ENCODE measurements at places on chromosomes 16 and 17.

- DNase-seq: no peak
These were observed 109.6 kb upstream of the CDH5 start for GRCh38 chr16:66256919-66257318.

GRCh38 chr16:4358831-4359561 is 7.9 kb upstream of the PAM16 start:
- DNase-seq: no peak

- DNase-seq: no peak
These were observed 598 bp downstream of the INPP5K start for GRCh38 chr17:1515640-1516387.

DNA sequence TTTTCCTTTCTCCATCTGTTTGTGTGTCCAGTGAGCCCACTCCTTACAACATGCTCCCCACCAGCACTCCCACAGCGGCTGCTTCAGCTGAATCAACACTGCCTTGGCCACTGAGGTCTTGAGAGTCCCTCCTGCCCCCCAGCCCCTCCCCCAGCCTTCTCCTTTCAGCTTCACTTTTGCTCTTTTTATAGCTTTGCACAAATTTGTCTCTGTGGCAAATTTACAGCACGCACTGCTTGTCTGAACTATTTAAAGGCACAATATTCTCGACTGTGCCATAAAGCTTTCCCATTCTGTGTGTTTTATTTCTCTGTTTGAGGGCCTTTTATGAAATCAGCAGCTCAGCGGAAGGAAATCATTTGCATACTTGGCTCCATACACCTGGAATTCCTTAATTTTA is 579.3 kb downstream of the TOX3 start:
- no peak for DNase-seq

DNA sequence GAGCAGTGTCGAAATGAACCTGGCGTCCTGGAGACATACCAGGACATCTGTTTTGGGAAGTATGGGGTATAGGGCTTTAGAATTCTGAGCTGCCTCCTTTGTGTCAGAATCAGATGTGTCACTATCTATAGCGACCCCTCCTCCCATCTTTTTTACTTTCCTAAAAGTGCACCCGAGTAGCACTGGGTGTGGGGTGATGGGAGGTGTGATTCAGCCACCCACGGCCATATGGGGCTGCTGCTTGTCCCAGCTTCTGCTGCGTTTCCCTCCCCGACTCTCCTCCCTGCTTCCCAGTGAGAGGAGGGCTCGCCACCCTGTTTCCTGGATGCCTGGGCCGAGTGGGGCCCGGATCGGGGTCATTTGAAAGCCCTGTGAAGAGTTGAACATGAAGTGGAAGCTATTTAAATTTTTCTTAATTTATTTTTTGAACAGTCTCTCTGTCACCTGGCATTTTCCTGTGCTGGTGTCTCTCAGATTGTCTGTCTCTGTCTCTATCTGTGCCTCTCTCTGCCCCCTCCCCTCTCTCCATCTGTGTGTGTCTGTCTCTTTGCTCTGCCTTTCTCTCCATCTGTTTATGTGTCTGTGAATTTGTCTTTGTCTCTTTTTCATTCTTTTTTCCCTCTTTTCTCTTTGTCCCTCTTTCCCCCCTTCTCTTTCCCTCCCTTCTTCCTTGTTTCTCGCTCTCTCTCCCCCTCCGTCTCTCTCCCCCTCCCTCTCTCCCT is 638.8 kb upstream of the EEF2KMT start:
- DNase-seq: no peak

- DNase-seq: no peak
These were observed 774.0 kb upstream of the RBFOX1 start for GRCh38 chr16:6558661-6559060.

DNA sequence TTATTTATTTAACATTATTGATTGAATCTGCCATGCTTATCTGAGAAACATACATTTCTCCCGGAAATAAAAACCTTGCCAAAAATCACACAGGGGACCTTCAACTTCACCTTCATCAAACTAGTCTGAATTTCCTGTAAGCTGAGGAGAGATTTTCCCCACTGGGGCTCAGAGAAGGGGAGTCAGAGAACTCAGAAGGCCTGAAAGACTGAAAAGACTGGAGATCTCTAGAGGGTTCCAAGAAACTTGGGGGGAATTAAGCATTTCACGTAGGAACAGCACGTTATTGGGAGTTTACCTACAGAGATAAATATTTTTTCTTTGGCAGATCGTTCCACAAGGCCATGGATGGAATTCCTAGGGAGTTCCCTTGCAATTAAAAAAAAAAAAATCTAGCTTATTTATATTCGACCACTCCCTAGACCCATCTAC is 528 bp upstream of the NOL11 start:
- DNase-seq: no peak

GRCh38 chr16:2516391-2517240 is 2.9 kb downstream of the ATP6V0C start:
- DNase-seq: no peak

- peak; percentile 70 for DNase-seq
These were observed at the start of gene OTOP3 for GRCh38 chr17:74935585-74936469. OTOP3 (plus strand) TSS chr17:74935898; CDS start chr17:74935922, 24 bp downstream.

GRCh38 chr17:3944485-3945388 is 19.5 kb downstream of the ATP2A3 start:
- DNase-seq: no peak

- DNase-seq: no peak
These were observed 183.4 kb downstream of the IRX3 start for GRCh38 chr16:54102888-54103866.

DNA sequence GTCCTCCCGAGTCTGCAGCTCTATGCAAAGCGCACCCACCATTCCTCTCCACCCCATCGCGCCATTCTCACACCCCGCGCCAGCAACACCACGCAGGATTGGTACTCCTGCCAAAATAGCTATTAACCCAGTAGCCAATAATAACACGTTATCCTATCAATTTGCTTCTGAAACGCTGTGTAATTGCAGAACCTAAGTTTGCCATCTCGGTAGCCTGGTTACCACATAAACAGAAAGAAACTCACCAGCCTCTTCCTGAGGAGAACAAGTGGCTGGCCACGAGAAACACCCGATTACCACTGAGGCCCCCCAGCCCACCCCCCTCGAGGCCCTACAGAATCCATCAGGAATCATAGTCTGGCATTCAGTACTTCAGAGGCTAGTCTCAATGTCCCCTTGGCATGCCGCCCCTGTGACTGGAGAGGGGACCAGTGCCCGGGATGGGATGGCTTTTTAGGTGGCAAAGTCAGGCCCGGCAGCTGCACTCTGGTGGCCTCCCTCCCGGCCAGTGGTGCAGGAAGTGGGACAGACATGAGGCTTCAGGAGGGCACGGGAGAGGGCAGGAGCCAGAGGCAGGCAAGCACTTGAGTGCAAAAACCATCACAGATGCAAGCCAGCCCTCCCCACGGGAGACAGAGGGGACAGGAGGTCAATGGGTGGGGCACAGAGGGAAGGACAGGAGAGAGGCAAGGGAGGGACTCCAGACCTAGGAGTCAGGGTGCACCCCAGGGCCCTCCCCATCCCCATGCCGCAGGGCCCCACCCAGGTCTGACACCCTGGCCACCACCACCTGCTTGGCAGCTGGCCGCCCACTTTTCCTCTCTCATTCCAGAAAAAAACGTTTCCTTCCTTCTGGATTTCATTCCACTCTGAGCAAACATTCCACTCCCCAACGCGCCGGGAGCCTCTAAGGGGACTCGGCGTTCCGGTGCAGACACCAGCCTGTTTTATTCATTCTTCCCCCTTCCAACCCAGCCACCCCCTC is 192.5 kb downstream of the ZNF423 start:
- no peak for DNase-seq

DNA sequence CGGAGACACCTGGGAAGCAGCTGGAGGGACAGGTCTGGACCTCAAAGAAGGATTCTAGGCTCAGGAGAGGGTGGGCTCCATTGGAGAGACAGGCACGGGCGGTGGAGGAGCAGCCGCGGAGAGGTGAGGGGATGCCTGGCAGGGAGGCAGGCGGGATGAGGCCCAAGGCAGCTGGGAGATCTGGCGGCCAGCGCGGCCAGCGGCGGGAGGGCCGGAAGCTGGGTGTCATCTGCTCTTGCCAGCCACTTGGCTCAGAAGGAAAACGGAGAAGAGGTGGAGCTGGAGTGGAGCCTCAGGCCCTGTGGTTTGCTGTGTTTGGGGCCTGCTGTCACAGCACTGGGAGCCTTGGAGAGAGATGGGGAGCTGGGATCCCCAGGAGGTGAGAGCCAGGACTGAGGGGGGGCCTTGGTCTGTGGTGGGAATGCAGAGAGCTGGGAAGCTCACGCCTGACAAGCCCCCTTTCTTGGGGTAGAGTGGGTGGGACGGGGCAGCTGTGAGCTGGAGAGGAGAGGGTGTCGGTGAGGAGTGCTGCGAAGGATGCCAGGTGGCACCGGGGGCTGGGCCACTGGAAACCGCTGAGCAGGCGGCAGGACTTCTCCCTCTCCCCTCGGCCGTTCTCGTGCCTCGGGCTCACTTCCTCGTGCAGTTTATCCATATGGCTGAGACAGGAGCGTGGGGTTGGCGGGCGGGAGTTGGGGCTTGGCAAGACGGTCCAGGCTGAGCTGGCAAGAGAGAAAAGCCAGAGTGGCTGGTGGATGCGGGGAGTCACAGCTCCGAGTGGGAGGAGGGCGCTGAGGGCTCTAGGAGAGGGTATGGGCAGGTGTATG is 8.0 kb downstream of the TBC1D24 start:
- DNase-seq: peak; percentile 64

- no peak for DNase-seq
These were observed 16.4 kb upstream of the RBFOX3 start for GRCh38 chr17:79627184-79627765.

- DNase-seq: no peak
These were observed 74.1 kb downstream of the SOCS1 start for GRCh38 chr16:11181899-11182279.

- no peak for DNase-seq
These were observed 863 bp downstream of the LIMD2 start for GRCh38 chr17:63698886-63699637.

DNA sequence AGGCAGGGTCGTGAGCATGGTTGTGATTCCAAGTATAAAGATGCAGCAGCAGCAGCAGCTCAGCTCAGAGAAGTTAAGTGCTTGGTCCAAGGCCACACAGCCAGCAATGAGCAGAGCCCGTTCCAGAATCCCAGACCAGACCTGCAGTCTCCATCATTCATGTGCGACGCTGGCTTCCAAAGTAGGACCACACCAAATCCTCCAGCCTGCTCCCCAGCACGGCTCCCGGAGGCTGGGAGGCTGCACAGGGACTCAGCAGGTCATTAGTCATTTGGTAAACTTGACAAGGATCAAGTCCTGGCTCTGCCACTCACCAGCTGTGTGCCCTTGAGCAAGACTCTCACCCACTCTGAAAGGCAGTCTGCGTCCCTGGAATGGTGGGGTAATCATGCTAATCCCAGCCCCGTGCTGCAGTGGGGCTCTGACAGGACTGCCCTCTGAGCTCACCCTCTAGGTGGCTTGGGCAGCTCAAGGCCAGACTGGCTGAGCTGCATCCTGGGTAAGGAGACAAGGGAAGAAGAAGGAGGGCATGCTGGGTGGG is 95.1 kb upstream of the TMEM132E start:
- DNase-seq: no peak

- no peak for DNase-seq
These were observed 3.4 kb downstream of the DHX58 start for GRCh38 chr17:42109086-42109485.

- no peak for DNase-seq
These were observed 4.3 kb upstream of the LIMD2 start for GRCh38 chr17:63704259-63704576.

DNA sequence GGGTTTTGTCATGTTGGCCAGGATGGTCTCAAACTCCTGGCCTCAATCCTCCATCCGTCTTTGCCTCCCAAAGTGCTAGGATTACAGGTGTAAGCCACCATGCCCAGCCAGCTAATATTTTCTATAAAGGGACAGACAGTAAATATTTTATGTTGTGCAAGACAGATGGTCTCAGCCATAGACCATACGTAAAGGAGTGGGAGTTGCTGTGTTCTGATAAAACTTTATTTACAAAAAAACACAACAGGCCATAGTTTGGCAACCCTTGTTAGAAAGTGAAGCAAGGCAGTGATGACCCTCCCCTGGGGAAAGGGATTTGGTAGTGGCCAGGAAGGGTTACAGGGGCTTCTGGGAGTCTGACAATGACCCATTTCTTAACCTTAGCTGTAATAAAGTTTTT is 119.7 kb downstream of the GSG1L start:
- DNase-seq: no peak

DNA sequence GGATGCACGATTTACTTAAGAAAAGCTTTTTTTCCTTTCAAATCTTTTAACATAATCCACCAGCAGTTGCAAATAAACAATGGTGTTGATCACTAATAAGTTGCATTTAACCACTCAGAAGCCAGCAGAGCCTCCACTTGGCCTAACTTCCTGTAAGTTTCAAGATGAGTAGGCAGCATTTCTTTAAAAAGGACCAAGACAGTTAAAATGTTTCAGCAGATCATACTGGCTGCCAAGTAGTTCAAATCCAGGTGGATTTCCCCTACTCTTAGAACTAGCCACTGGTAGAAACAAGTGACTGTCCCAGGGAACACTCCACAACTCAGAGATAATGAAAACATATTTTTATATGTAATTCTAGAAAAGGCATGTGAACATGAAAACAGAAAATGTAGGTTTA is 17.0 kb upstream of the RFFL start:
- no peak for DNase-seq

DNA sequence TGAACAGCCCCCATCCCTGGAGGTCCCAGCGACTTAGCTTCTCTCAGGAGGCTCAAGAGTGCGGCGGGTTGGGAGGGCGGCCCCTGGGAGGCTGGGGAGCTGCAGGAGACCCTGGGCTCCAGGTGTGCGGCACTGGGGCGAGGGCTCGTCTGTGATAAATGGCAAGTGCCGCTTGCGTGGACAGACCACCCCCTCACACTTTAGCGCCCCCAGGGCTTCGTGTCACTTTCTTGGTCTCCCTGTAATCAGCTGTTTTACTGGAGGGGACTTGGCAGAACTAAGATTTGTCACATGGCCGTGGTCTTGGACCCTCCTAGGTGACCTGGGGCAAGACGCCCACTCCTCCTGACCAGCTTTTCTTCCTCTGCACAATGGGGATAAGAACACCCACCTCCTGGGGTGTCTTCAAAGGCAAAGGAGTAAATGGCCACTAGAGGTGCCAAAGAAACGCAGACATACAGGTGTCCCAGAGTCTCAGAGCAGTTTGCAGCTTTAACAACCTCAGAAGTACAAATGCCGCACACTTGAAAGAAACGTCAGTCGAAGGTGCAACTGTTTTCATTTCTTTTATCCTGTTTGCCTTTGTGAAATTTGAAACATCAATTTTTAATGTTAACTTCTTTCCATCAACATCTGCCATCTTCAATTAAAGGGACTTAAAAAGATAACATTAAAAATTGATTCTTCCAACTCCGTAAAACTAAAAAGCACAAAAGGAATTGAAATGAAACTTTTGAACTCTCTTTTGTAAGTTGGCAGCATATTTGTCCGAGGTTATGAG is 946 bp downstream of the OSGIN1 start:
- DNase-seq: no peak

- no peak for DNase-seq
These were observed 111.1 kb downstream of the GAS7 start for GRCh38 chr17:10087355-10087754.

DNA sequence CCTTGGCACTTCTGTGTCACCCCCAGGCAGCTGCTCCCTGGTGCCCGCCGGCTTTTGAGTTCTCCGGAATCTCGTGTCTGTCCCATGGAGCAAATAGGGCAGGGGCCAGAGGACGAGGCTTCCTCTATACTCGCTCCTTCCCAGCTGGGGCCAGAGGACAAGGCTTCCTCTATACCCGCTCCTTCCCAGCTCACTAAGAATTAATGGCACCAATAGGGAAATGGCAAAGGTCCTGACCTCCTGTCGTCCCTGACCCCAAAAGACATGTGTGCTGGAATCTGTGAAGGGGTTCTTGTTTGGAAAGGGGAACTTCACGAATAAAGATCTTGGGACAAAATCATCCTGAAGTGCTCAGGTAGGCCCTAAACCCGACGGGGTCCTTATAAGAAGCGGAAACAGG is 7.6 kb downstream of the SGSH start:
- no peak for DNase-seq

- DNase-seq: no peak
These were observed 43.8 kb upstream of the NF1 start for GRCh38 chr17:31050948-31051347.

Measured in NCI-H524 treated with DMSO at 0.1 percent for 48 hours (cell line).